ENCODE measurements at places on chromosomes 5 and 9.

DNA sequence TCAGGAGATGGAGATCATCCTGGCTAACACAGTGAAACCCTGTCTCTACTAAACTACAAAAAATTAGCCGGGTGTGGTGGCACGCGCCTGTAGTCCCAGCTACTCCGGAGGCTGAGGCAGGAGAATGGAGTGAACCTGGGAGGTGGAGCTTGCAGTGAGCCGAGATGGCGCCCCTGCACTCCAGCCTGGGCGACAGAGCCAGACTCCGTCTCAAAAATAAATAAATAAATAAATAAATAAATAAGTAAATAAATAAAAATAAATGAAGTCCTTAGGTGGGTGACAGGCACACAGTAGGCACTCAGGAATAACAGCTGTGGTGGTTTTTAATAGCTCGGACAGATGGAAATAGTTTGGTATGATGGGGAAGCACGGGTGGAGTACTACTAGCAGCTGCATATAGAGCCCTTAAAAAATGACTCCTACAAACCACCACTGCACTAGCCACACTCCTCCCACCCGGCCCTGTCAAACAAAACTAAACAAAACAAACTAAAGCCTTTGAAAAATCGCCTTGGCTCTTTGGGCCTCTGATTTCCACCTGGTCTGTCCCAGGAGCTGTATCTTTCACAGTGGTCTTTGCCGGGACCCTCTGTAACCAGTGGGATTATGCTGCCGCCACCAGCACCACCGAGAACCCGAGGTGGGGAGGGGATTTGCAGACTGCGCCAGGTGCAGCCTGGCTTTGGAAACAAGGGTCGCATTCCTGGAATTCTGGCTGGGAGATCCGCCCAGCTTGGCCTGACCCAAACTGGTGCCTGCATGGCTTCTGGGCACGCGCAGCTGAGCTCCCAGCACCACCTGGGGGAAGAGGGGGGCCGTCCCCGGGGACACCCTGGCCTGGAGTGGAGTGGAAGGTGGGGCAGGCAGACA, 5.1 kb upstream of the WDR5 start:
- peak; percentile 79 for DNase-seq

GRCh38 chr5:157689942-157690689, 18.8 kb downstream of the C5orf52 start:
- DNase-seq, result no peak

- DNase-seq, result no peak
Measured at GRCh38 chr9:114538241-114538640, 33.0 kb upstream of the WHRN start.

DNA sequence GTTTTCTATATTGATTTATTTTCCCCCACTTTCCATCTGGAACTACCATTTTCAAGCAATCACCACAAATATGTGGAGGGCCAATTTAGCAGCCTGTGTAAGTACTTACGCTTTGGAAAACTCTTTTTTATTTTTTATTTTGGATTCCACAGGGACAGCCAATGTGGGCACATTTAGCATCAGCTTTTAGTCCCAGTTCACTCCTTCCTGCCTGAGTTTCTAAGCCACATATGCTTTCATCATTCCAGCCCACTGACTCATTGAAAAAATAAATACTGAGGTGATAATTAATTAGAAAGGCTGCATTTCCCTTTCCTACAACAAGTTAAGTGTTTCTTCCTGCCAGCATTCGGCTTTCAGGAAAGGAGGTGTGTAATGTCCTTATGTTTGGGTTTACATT, 76.8 kb downstream of the TMEM167A start:
- no peak for DNase-seq

- DNase-seq, result no peak
Measured at GRCh38 chr9:92636627-92637026, 33.3 kb downstream of the IPPK start.
